CD4-positive, alpha-beta T cell treated with Interleukin-4 for 4 hours (primary cell): ENCODE measurements at places on chromosomes 7 and 10.
A peak's percentile ranks its signal among the peaks of the same experiment; 100 is the strongest.

DNA sequence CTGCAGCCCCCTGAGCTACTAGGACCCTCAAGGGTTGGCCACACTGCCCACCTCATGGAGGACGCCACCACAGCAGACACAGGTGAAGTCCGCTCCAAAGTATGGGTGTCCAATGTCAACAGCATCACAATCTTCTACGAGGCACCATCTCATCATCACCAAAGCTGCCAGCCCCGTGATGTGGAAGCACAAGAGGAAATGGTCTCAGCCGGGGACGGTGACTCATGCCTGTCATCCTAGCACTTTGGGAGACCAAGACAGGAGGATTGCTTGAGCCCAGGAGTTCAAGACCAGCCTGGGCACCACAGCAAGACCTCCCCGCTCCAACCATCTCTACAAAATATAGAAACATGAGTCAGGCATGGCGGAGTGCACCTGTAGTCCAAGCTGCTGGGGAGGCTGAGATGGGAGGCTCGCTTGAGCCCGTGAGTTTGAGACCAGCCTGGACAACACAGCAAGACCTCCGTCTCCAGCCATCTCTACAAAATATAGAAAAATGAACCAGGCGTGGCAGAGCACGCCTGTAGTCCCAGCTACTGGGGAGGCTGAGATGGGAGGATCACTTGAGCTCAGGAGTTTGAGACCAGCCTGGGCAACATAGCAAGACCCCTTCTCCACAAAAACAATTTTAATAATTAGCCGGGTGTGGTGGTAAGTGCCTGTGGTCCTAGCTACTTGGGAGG, 48.8 kb upstream of the MYL10 start:
- no peak for DNase-seq

DNA sequence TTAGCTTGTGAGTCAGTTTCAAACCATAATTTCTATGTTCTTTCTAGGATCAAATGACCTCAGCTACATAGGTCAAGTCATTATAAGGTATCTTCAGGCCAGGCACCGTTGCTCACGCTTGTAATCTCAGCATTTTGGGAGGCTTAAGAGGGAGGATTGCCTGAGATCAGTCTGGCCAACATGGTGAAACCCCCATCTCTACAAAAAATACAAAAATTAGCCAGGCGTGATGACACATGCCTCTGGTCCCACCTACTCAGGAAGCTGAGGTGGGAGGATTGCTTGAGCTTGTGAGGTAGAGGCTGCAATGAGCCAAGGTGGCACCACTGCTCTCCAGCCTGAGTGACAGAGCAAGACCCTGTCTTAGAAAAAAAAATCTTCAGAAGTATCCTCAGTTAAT, 362.3 kb downstream of the GATA3 start:
- peak; percentile 64 for DNase-seq

DNA sequence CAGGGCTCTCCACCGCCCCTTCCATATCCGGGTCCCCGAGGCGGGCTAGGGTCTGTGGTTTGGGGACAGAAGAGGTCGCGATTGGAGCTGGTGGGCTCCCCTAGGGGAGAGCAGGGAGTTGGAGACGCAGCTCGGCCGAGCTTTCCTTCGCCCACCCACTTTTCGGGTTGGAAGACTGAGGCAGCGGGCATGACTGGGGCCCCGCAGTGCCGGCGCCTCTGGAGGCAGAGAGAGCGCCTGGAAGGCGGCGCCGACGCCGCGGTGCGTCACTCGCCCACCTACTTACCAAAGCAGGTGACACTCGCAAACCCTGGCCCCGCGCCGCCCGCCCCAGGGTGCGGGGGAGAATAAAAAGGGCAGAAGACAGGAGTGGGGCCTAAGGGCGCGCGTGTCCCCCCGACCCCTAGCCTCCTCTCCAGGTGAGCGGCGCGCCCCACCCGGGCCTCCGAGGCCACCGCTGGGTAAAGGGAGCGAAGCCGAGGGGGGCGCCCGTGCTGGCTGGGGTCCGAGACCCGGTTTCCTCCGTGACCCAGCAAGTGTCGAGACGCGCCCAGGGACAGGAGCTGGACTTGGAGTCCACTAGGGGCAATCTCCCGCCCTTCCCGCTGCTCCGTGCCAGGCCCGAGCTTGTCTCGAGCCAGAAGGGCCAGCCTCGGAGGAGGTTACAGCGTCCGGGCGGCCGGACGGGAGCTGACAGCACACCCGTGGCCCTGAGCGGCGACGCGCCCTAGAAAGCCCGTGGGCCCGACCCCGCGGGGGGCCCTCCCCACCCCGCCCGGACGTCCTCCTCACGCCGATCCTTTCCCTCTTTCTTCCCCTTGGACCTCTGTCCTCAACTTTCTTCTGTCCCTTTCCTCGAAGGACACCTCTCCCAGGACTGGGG, 34.4 kb upstream of the GRID1 start:
- DNase-seq = peak; percentile 59

DNA sequence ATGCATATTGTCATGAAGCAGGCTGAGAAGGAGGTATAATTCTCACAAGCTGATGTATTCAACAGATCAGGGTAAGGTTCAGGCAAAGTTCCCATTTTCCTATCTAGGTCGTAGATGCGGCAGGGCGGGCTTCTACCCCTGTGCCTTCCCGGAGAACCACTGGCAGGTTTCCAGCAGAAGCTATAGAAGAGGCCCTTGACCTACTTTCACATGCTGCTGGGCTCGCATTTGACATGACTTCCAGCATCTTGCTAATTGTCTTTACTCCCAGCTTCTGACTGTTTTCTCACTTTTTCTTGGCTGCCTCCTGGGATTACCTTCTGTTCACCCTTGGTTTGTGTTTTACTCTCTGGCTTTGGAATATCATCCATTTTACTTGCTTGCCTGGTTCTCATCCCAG, 32.6 kb upstream of the ORC5 start:
- DNase-seq = no peak

DNA sequence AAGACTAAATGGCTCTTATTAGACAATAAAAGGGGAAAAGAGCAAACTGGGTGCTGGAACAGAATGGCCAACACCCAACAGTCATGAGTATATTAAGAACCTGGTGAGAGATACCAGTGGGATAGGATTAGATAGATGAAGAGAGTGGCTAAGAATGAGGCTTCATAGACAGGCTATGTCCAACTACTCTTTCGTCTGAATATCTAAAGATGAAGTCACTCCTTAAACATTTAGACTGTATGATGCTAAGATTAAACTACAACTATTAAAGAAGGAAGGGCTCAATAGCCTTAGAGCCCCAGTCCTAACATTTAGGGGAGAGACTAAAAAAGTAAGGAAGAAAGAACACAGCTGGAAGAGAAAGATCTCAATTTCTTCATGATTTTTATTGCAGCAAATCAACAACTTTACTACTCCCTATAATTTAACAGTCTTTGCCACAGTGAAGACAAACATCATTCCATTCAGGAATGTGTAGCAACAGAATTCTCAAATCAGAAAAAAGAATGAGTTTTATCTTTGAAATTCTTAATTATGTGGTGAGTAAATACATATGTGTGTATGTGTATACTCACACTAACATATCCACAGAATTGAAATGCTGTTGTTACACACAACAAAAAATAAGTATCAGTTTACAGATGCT, 45.6 kb downstream of the CACNA2D1 start:
- no peak for DNase-seq

DNA sequence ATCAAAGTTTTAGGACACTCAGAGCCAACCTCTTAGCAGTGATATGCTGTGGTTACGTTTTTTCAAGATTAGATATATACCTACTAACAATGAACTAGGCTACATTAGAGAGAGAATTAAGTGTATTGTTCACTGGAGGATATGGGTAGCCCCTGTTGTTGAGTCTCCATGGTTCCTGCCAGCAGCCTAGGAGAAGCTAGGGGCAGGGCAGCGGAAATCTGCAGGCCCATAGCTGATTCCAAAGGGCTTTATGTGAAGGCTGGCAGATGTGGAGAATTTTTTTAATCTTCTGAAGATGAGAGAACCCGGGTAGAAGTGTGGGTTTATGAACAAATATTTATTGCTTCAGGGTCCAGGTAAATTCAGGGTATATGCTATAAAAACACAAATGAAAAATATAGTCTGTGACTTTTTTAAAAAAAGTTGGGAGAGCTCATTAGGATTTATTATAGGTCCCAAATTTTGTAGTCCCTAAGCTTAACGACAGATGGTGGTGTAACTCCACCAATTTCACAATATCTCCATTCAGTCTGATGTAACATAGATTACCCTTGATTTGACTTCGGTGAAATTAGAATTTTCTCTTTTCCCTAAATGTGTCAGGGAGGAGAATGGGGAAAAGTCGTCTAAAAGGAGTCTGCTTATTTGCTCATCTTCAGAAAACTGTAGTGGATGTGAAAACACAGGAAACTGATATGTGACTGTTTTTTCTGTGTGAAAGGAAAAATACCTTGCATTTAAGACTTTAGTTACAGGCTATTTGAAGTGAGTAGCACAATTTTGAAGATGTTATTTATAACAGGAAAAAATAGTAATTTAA, 163.0 kb upstream of the PPP1R3A start:
- peak; percentile 25 for DNase-seq

GRCh38 chr7:151736403-151736909, 140.5 kb downstream of the PRKAG2 start:
- DNase-seq = no peak

GRCh38 chr10:5428133-5428532, 15.8 kb downstream of the NET1 start:
- no peak for DNase-seq

DNA sequence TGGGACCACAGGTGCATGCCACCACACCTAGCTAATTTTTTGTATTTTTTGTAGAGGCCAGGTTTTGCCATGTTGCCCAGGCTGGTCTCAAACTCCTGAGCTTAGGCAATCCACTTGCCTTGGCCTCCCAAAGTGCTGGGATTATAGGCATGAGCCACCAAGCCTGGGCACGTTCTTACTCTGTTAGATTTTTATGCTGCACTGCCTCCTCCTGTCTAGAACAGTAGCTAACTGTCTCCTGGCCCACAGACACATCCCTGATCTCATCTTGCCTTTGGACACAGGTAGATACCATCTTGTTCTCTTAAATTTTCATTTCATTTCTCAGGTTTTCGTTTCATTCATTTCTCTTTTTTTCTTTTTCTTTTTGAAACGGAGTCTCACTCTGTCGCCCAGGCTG, 41.1 kb downstream of the BLVRA start:
- no peak for DNase-seq

- no peak for DNase-seq
Measured at GRCh38 chr10:60846173-60846572, 67.9 kb downstream of the CDK1 start.

DNA sequence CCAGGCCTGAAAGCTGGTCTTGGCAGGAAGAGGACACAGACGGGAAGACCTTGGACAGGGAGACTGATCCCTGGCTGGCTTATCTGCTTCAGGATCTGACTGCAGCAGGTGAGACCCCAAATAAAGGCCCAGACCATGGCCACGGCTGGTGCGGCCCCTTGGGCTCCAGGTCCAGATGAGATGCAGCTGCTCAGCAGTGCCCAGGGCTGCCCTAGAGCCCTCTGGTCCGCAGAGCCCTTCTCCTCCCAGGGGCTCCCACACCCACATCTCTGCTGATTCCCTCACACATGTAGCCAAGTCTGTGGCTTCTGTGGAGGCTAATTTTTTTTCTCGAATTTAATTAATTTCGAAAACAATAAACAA, 46.3 kb downstream of the VIPR2 start:
- DNase-seq = no peak

GRCh38 chr7:45586542-45587520, 12.7 kb downstream of the ADCY1 start:
- DNase-seq = no peak

DNA sequence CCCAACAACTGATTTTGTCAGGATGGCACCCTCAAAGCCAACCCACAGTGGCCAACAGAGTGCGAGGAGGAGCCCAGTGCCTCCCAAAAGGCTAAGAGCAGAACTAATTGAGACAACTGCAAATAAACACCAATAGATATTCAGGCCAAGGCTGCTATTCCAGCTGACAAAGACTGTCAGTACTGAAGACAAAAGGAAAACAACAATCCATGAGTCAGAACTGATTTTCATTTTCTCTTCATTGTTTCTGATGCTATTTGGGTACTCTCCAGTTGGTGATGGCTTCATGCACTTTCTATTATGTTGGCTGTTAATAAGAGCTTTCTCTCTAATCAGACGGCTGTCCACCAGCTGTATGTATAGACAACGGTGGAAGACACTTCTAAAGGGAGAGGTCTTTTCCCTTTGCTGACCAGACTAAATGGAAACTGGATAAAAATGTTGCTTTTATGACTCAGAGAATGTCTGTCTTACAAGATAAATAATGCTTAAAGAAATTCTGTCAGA, 515.9 kb downstream of the PARD3 start:
- DNase-seq = no peak

- DNase-seq = no peak
Measured at GRCh38 chr10:129764011-129764900, 199.8 kb downstream of the EBF3 start.

DNA sequence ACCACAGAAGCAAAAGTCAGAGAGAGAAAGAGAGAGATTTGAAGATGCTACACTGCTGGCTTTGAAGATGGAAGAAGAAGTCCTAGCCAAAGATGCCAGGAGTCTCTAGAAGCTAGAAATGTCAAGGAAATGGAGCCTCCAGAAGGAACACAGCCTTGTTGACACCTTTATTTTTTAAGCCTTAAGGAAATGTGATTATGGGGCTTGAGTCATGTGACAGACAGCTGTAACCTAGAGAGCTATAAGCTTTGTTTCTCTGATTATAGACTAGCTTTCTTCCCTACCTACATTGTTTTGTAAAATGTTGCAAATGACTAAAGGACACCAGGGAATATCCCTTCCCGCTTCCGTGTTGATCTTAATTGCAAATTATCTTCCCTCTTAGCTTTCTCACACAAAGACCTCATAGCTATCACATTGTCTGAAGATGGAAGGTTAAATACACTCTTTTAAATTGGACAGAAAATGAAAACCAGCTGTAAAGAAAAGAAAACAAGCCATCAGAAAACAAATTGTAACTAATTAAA, 199.9 kb downstream of the ARHGAP12 start:
- DNase-seq = no peak

DNA sequence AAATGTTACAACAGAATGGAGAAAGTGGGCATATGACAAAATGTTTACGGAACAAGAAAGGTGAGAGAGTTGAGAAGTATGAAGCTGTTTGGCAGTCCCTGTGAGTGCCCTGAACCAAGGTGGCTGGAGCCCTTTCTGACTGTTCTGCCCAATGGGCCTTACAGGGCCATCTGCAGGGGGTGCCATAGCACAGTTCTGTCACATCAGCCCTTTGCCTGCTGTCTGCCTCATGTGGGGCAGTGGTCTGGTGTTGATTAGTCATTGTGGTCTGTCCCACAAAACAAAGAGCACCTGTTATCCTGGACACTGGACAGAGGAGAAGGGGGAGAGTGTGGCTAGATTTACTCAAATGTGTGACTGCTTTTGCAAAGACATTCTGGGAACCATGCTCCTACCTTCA, 51.5 kb upstream of the OSBPL3 start:
- DNase-seq = no peak

DNA sequence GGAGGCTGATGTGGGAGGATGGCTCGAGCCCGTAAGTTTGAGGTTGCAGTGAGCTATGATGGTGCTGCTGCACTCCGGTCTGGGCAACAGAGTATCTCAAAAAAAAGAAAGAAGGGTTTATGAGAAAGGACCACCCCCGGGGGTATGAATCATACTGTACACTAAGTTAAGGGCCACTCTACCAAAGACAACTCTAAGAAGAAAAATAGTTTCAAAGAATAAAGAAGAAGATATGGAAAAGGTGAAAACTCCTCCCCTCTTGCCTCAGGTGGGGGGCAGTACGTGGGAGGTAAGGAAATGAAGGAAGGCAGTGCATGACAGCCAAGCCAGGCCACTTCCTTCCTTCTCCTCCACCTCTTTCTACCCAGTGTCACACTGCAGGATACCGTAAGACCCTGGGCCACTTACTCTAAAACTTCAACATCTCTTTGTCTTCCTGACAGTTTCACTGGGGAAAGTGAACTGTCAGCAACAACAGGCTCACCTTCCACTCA, 61.3 kb downstream of the PIP4K2A start:
- DNase-seq = peak; percentile 68

GRCh38 chr10:102644646-102645387, 538 bp downstream of the TRIM8 start:
- DNase-seq = peak; percentile 83
